A549 treated with CpdA at 1 μM for 4 hours (cell line): ENCODE measurements at places on chromosomes 5 and 9. TPM values are rescaled to one million over a fixed set of nuclear protein-coding genes. Genes with fewer than 3 reads are reported as not detected.

ROPN1L gene
- 1.9 to 2.7 TPM (median 2.3 TPM) in 5 replicates for total RNA-seq

UGT3A2 gene
- not detected in 5 replicates for total RNA-seq

PAIP2 gene
- 85.0 to 113 TPM (median 91.3 TPM) in 5 replicates for total RNA-seq

FCN2 gene
- total RNA-seq: not detected in 5 replicates

NEURL1B gene
- total RNA-seq: 2.2 to 3.4 TPM (median 2.6 TPM) in 5 replicates

TTC23L gene
- total RNA-seq: 0.22 TPM in 1 of 5 replicates, not detected in the others

FBXL7 gene
- 1.3 to 1.8 TPM (median 1.6 TPM) in 5 replicates for total RNA-seq

TNC gene
- 0.83 to 1.3 TPM (median 1.1 TPM) in 5 replicates for total RNA-seq

TMC1 gene
- total RNA-seq: 0.05 to 0.14 TPM in 2 of 5 replicates, not detected in the others

NPR3 gene
- total RNA-seq: 20.5 to 25.1 TPM (median 21.7 TPM) in 5 replicates

ENTREP1 gene
- 0.48 to 0.73 TPM (median 0.50 TPM) in 5 replicates for total RNA-seq

CDC37L1 gene
- 10.6 to 15.8 TPM (median 13.5 TPM) in 5 replicates for total RNA-seq

CLK4 gene
- total RNA-seq: 8.9 to 11.2 TPM (median 9.6 TPM) in 5 replicates

DAB2IP gene
- total RNA-seq: 11.5 to 14.9 TPM (median 13.5 TPM) in 5 replicates

LCN12 gene
- total RNA-seq: 0.51 to 2.0 TPM (median 1.1 TPM) in 5 replicates

ORM2 gene
- not detected in 5 replicates for total RNA-seq

SPINK13 gene
- total RNA-seq: not detected in 5 replicates
